ENCODE measurements at places on chromosomes 3 and 15. TPM values are rescaled to one million over a fixed set of nuclear protein-coding genes. Genes with fewer than 3 reads are reported as not detected.

MEX3B gene
- 15.7 TPM for total RNA-seq

WDR49 gene
- 0.08 TPM for total RNA-seq

BNIP2 gene
- 83.7 TPM for total RNA-seq

CPNE9 gene
- total RNA-seq = 7.8 TPM

ALDH1A2 gene
- total RNA-seq = not detected

LSAMP gene
- total RNA-seq = 2.0 TPM

OIP5 gene
- 53.1 TPM for total RNA-seq
